IMR-90 (cell line): ENCODE measurements at places on chromosomes 16 and 17. TPM values are rescaled to one million over a fixed set of nuclear protein-coding genes. Genes with fewer than 3 reads are reported as not detected.
A peak's percentile ranks its signal among the peaks of the same experiment; 100 is the strongest.

DNA sequence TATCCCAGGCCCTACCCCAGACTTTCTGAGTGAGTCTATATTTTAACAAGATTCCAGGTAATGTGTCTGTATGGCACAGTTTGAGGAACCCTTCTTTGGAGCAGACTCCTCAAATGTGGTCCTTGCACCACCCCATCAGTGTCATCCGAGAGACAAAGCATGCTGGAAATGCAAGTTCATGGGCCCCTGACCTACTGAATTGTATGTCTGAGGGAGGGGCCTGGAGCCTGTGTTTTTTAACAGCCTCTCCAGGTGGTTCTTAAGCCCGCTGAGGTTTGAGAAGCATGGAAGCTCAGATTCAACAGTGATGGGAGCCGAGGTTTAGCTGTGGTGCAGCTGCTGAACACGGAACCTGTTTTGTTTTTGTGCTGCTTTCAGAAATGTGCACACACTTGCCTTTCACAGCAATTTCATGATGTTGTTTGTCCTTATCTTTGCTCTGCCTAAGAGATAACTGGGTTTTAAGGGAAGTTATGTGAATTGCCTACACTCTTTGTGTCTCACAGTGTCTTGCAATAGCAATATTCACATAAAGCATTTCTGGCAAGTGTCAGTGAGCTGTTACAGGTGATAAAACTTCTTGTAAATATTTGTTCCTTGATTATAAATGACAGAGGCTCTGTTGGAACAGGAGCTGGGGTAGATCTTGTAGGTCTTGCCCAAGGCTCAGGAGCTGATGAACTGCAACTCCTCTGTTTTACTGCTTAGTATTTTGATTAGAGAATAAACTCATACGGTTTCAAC, 32.0 kb upstream of the IL34 start:
- no peak overlapping the region for H3K27ac ChIP-seq
- peaks cover 5% of the 10 kb centered on the region for H3K27me3 ChIP-seq
- no peaks in the 10 kb centered on the region for H3K36me3 ChIP-seq
- no peak overlapping the region for H3K4me3 ChIP-seq
- H3K4me1 ChIP-seq: no peaks in the 10 kb centered on the region
- DNase-seq: no peak

- no peak overlapping the region for H3K4me3 ChIP-seq
- H3K27me3 ChIP-seq: no peaks in the 10 kb centered on the region
- H3K4me1 ChIP-seq: no peaks in the 10 kb centered on the region
Observed at GRCh38 chr17:11885051-11885450, 112.2 kb downstream of the ZNF18 start.

The C17orf67 gene
- 0.18 and 0.56 TPM in 2 replicates for total RNA-seq

The ADAP2 gene
- 0.90 and 1.1 TPM in 2 replicates for total RNA-seq

DNA sequence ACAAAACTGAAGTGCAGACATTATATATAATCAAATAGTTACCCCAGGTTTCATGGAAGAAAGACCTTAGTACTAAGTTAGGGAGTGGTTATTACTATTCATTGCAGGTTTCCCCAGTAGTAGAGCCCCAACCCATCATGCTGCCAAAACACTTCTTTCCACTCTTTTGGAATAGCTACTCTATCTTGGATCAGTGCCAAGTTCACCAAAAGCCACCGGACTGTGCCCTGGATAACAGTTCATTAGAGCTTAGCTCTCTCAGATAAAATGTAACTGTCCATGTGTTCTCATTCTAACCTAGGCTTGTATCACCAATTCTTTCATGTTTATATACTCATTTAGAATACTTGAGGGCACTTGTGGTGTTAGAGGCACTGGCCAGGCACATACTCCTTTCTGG, 540.1 kb upstream of the C16orf82 start:
- DNase-seq: no peak
- H3K4me3 ChIP-seq: no peak overlapping the region
- no peaks in the 10 kb centered on the region for H3K4me1 ChIP-seq
- no peaks in the 10 kb centered on the region for H3K36me3 ChIP-seq
- no peak overlapping the region for H3K27ac ChIP-seq
- H3K27me3 ChIP-seq: no peaks in the 10 kb centered on the region

GRCh38 chr17:6755731-6756184, at the start of gene XAF1:
TSS of gene XAF1 (plus strand) at chr17:6756046. CDS start at chr17:6756079, 33 bp downstream.
- peak within 1 kb of the TSS; percentile 8 for H3K4me3 ChIP-seq
- H3K27ac ChIP-seq: peak within 1 kb of the TSS; percentile 30; the same call in 1 of the 2 replicates
- peak; percentile 33 for DNase-seq
- H3K4me1 ChIP-seq: peaks cover 15% of the 10 kb centered on the region
- H3K36me3 ChIP-seq: no peaks in the 10 kb centered on the region

The TMEM114 gene
- not detected in 2 replicates for total RNA-seq

DNA sequence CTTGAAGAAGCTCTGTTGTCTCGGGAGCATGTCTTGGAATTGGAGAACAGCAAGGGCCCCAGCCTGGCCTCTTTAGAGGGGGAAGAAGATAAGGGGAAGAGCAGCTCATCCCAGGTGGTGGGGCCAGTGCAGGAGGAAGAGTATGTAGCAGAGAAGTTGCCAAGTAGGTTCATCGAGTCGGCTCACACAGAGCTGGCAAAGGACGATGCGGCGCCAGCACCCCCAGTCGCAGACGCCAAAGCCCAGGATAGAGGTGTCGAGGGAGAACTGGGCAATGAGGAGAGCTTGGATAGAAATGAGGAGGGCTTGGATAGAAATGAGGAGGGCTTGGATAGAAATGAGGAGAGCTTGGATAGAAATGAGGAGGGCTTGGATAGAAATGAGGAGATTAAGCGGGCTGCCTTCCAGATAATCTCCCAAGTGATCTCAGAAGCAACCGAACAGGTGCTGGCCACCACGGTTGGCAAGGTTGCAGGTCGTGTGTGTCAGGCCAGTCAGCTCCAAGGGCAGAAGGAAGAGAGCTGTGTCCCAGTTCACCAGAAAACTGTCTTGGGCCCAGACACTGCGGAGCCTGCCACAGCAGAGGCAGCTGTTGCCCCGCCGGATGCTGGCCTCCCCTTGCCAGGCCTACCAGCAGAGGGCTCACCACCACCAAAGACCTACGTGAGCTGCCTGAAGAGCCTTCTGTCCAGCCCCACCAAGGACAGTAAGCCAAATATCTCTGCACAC, 21.2 kb downstream of the AKAP1 start:
- H3K27ac ChIP-seq: no peak overlapping the region
- no peak for DNase-seq
- H3K4me1 ChIP-seq: peaks cover 2% of the 10 kb centered on the region; the same call in 1 of the 2 replicates
- H3K27me3 ChIP-seq: no peaks in the 10 kb centered on the region

DNA sequence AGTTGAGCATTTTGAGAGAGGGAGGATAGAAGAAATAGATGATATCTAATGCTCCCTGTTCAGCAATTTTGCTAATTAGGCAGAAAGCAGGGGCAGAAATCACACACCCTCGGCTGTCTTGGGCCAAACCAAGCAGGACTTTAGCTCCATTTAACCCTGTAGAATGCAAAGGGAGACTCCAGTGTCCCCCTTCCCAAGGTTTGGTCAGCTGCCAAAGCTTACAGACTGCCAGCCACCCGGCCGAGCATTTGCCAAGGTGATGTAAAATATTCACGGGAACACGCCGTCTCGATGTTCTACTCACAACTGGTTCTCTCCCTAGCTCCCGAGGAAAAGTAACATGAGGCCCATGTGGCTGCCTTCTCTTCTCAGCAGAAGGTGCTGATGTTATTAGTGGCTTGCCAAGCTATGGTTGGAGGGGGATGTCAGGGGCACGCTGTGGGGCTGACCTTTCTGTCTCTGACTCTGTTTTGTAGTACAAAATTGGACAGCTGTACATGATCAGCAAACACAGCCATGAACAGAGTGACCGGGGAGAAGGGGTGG, 155.3 kb downstream of the PITPNC1 start:
- DNase-seq: no peak
- H3K36me3 ChIP-seq: no peaks in the 10 kb centered on the region
- H3K4me3 ChIP-seq: no peak overlapping the region
- H3K4me1 ChIP-seq: peaks cover 2% of the 10 kb centered on the region; the same call in 1 of the 2 replicates

The ZNF213 gene
- 0.56 and 0.72 TPM in 2 replicates for total RNA-seq

- H3K36me3 ChIP-seq: no peaks in the 10 kb centered on the region
- H3K27me3 ChIP-seq: no peaks in the 10 kb centered on the region
- no peak overlapping the region for H3K4me3 ChIP-seq
- H3K4me1 ChIP-seq: no peaks in the 10 kb centered on the region
- no peak for DNase-seq
Observed at GRCh38 chr17:9342225-9342624, 233.4 kb downstream of the STX8 start.

The ADGRG3 gene
- not detected in 2 replicates for total RNA-seq

The KRTAP4-5 gene
- not detected in 2 replicates for total RNA-seq

The GAST gene
- not detected in 2 replicates for total RNA-seq

- no peaks in the 10 kb centered on the region for H3K36me3 ChIP-seq
- H3K27ac ChIP-seq: no peak overlapping the region
- peaks cover 27% of the 10 kb centered on the region for H3K4me1 ChIP-seq
- no peak overlapping the region for H3K4me3 ChIP-seq
- DNase-seq: no peak
Observed at GRCh38 chr16:73062743-73063733, 15.1 kb upstream of the ZFHX3 start.

The KRTAP4-9 gene
- not detected in 2 replicates for total RNA-seq

DNA sequence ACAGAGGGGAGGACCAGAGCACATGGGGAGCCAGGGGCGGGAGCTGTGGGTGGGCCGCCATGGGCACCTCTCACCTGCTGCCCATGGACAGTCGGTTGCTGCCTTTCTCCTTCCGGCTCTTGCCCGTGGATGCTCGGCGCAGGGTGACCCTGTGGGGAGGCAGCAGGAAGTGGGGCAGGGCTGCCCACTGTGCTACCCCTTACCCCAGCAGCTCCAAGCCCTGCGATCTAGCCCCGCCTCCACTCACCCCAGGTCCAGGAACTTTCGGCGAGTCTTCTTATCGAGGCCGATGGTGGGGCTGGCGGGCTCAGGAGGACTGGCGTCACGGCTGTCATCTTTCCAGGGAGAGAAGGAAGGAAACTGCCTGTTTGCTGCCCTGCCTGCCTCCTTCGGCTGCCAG, 14.2 kb downstream of the SAMD14 start:
- no peaks in the 10 kb centered on the region for H3K27me3 ChIP-seq
- H3K36me3 ChIP-seq: peaks cover 11% of the 10 kb centered on the region; the same call in 1 of the 2 replicates

DNA sequence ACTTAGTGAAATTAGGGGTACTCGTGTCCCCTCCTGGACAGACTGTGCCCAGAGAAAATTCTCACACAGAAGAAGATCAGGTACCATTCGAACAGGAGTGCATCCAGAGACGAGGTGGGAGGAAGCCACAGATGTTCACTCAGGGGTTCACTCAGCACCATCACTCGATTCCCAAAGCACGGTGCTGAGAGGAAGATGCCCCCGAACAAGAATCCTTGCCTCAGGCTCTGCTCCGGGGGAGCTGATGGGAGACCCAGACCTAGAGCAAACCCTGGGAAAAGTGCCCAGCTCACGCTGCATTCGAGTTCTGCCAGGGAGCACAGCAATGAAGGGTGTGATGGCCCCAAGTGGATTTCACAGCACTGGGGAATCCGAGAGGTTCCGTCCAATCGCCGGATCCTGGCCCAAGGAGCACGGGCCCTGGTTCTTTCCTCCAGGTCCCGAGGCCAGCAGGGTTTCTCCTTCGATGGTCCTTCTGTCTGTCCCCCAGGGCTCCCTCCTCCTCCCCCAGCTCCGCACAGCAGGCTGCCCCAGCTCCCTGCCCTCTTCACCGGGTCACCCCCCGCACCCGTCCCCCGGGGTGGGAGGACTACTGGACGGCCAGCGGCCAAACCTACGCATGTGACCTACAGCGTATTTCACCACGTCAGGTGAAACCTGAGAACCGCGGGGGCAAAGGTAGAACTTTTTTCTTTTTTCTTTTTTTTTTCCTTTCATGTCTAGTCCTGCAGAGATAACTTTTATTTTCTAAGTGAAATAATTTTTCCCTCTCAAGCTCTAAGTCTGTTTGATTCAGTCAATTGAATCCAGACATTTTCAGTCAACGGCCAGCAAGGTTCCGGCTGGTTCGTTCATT, 10.2 kb upstream of the UBE2I start:
- H3K27ac ChIP-seq: no peak overlapping the region
- peaks cover 5% of the 10 kb centered on the region; the same call in 1 of the 2 replicates for H3K4me1 ChIP-seq
- no peak for DNase-seq
- peaks cover 13% of the 10 kb centered on the region for H3K27me3 ChIP-seq
- no peaks in the 10 kb centered on the region for H3K36me3 ChIP-seq

- H3K4me1 ChIP-seq: no peaks in the 10 kb centered on the region
- H3K4me3 ChIP-seq: no peak overlapping the region
- H3K36me3 ChIP-seq: no peaks in the 10 kb centered on the region
- peaks cover 59% of the 10 kb centered on the region for H3K27me3 ChIP-seq
- DNase-seq: no peak
Observed at GRCh38 chr16:2811703-2812471, 5.2 kb upstream of the PRSS21 start.

- DNase-seq: peak; percentile 93
- peaks cover 12% of the 10 kb centered on the region for H3K4me1 ChIP-seq
- H3K27me3 ChIP-seq: no peaks in the 10 kb centered on the region
- H3K36me3 ChIP-seq: no peaks in the 10 kb centered on the region
Observed at GRCh38 chr17:2867441-2868424, 71.5 kb downstream of the RAP1GAP2 start.

DNA sequence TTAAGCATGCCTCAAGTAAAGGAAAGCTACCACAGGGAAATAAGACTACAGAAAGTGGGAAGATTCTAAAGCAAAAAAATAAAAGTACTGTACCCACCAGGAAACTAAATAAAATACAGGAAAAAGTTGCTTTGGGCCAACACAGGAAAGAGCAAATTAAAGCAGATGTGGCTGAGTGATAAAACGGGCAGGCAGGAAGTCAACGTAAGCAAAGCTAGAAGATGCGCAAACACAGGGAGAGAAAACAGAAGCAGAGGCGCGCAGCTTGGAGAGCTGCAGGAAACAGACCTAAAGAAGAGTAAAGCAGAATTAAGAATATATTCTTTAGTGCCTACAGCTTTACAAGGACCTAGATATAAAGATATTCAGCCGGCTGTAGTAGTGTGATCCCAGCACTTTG, 21.7 kb downstream of the USP36 start:
- peaks cover 61% of the 10 kb centered on the region for H3K36me3 ChIP-seq
- H3K4me3 ChIP-seq: no peak overlapping the region
- peaks cover 16% of the 10 kb centered on the region for H3K4me1 ChIP-seq
- no peak overlapping the region for H3K27ac ChIP-seq
- no peaks in the 10 kb centered on the region for H3K27me3 ChIP-seq
- DNase-seq: no peak

The LAT gene
- 0.18 TPM in 1 of 2 replicates, not detected in the other for total RNA-seq

The RND2 gene
- total RNA-seq: 1.1 TPM in 2 replicates
